ENCODE measurements at places on chromosomes 1 and 21.

DNA sequence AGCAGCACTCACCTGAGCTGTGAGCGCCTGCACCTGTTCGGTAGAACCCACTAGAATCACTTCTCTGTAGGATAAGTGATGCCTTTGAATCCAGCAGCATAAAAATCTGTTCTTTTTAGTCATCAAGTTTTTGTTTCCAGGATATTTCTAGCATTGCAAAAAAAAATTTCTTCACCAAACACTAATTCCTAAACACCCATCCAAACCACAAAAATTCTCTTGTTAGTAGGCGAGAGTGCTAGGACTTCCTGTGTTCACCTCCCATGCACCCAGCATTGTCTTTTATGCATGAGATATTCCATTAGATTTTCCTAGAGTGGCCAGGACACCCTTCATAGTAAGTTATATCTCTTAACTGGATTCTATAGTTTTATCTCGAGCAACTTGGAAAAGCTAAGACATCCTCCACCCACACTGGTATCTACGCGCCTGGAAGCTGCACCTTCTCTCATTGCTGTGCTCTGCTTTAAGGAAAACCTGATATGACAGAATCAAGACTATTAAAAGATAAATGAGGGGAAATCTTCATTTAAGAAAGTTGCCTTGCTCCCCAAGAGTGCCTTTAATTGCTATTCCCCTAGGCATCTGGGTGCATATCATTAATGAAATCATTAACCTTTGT lies 12.3 kb downstream of the SERTAD4 start:
- DNase-seq: no peak

- no peak for DNase-seq
Measured at GRCh38 chr1:156081917-156082308, 352 bp downstream of the MEX3A start.

DNA sequence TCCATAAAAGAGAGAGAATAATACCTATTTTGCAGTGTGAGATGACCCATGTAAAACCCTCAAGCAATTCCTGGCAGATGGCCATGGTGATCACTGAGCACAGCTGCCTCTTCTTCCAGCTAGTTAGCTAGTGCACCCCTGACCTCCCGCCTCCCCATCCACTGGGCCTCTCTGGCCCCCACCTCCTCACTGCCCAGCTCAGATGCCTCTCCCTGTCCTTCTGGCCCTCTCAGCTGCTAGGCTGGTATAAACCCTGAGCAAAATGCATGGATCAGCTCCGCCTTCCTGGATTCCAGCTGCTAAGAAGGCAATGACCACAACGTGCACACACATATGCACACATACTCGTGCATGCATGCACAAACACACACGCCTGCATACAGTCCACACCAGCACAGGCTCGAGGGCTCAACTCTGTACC lies 117.2 kb downstream of the DMRTB1 start:
- DNase-seq: no peak

- no peak for DNase-seq
Measured at GRCh38 chr1:207868251-207868773, 42.6 kb downstream of the CD34 start.

GRCh38 chr1:50724626-50725286 lies 235.3 kb downstream of the FAF1 start:
- no peak for DNase-seq
